ENCODE measurements at places on chromosomes 6 and 20. TPM values are rescaled to one million over a fixed set of nuclear protein-coding genes. Genes with fewer than 3 reads are reported as not detected.
A peak's percentile ranks its signal among the peaks of the same experiment; 100 is the strongest.

The PPDPF gene
- total RNA-seq, result 91.0 TPM

The PLN gene
- not detected for total RNA-seq

The ARMH2 gene
- not detected for total RNA-seq

The IFT52 gene
- total RNA-seq, result 22.2 TPM

The OR2H1 gene
- not detected for total RNA-seq

The TRAPPC3L gene
- total RNA-seq, result not detected

The DTNBP1 gene
- 24.5 TPM for total RNA-seq

The SLC22A16 gene
- total RNA-seq, result not detected

- no peaks in the 10 kb centered on the region for H3K4me1 ChIP-seq
- H3K27ac ChIP-seq, result no peak overlapping the region
- no peak for DNase-seq
- H3K4me3 ChIP-seq, result no peak overlapping the region
- H3K27me3 ChIP-seq, result no peaks in the 10 kb centered on the region
Measured at GRCh38 chr6:153162172-153162571, 31.1 kb upstream of the RGS17 start.

- H3K27me3 ChIP-seq, result no peaks in the 10 kb centered on the region
- H3K4me3 ChIP-seq, result peak overlapping the region; percentile 59
- peaks cover 62% of the 10 kb centered on the region for H3K4me1 ChIP-seq
- H3K36me3 ChIP-seq, result peaks cover 10% of the 10 kb centered on the region
- DNase-seq, result peak; percentile 43
Measured at GRCh38 chr6:37488476-37488875, 11.2 kb downstream of the CCDC167 start.

GRCh38 chr6:22612236-22612635, 42.9 kb downstream of the HDGFL1 start:
- H3K27ac ChIP-seq, result no peak overlapping the region
- H3K4me3 ChIP-seq, result no peak overlapping the region
- no peaks in the 10 kb centered on the region for H3K27me3 ChIP-seq
- no peak for DNase-seq

- H3K36me3 ChIP-seq, result peaks cover 4% of the 10 kb centered on the region
- H3K4me1 ChIP-seq, result peaks cover 37% of the 10 kb centered on the region
- no peak overlapping the region for H3K27ac ChIP-seq
- DNase-seq, result peak; percentile 16
- H3K4me3 ChIP-seq, result peak overlapping the region; percentile 54
- peaks cover 39% of the 10 kb centered on the region for H3K27me3 ChIP-seq
Measured at GRCh38 chr20:46057856-46058598, 29.0 kb downstream of the SLC12A5 start.

DNA sequence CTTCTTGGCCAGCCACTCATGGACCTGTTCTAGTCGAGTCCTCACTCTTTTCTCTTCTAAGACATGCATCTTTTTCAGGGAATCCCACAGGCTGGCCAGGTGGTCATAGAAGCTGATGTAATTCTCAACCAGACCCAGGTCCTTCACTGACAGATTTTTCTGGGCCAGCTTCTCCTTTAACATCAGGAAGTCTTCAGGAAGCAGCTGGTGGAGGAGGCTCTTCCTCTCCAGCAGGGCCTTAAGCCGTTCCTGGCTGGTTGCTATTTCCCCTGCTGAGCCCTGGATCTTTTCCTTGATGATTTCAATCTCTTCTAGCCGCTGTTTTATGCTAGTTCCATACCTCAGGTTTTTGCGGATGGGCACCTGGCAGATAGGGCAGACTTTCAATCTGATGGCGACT, 28.6 kb downstream of the DDX27 start:
- H3K27me3 ChIP-seq, result no peaks in the 10 kb centered on the region
- peaks cover 24% of the 10 kb centered on the region for H3K36me3 ChIP-seq
- DNase-seq, result no peak
- peak overlapping the region; percentile 55 for H3K27ac ChIP-seq
- peaks cover 5% of the 10 kb centered on the region for H3K4me1 ChIP-seq

DNA sequence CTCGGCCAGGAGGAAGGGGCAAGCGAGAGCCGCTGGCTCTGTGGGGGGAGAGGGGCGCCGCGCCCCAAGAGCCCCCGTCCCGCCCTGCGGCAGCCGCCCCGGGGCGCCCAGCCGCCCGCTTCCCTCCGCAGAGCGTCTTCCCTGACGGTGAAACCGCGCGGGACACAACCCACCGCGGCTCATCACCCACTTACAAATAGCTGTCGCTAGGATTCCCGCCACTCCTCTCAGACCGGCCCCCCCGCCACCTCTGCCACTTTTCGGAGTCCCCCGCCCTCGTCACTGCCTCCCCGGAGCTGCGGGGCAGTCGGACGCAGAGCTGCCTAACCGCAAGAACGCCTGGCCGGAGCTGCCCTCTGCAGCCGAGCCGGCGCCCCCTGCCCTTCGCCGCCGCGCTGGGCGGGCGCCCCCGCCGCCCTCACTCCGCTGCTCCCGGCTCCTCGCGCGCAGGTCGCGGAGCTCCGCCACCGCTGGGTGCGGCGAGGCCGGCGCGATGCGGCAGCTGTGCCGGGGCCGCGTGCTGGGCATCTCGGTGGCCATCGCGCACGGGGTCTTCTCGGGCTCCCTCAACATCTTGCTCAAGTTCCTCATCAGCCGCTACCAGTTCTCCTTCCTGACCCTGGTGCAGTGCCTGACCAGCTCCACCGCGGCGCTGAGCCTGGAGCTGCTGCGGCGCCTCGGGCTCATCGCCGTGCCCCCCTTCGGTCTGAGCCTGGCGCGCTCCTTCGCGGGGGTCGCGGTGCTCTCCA, at the start of gene SLC35D3:
SLC35D3 (plus strand) TSS at position 366 of the 749 bp plus-strand sequence; CDS start at position 494, 128 bp downstream.
- peaks cover 2% of the 10 kb centered on the region for H3K36me3 ChIP-seq
- peak; percentile 36 for DNase-seq
- H3K27ac ChIP-seq, result no peak within 1 kb of the TSS
- peak within 1 kb of the TSS; percentile 90 for H3K4me3 ChIP-seq
- H3K27me3 ChIP-seq, result peaks cover 54% of the 10 kb centered on the region

- no peaks in the 10 kb centered on the region for H3K36me3 ChIP-seq
- H3K27me3 ChIP-seq, result no peaks in the 10 kb centered on the region
- H3K27ac ChIP-seq, result no peak overlapping the region
- no peak overlapping the region for H3K4me3 ChIP-seq
- peaks cover 22% of the 10 kb centered on the region for H3K4me1 ChIP-seq
Measured at GRCh38 chr6:16162003-16162402, 33.1 kb downstream of the MYLIP start.

DNA sequence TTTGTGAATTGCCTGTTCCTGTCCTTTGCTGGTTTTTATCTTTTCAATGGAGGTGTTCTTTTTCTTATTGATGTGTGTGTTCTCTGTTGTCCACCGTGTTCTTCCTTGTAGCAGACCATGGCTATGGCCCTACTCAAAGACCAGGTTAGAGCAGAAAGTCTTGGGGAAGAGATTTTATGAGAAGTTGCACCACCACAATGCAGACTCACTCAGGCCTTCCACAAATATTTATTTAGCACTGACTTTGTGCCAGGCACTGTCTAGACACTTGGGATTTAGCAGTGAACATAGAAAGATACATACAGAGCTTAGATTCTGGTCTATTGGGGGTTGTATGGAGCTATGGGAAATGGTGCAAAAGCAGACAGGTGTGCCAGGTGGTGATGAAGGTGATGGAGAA, 98.8 kb downstream of the DTD1 start:
- no peaks in the 10 kb centered on the region for H3K4me1 ChIP-seq
- no peak overlapping the region for H3K27ac ChIP-seq
- H3K36me3 ChIP-seq, result no peaks in the 10 kb centered on the region
- no peaks in the 10 kb centered on the region for H3K27me3 ChIP-seq
- DNase-seq, result no peak
- no peak overlapping the region for H3K4me3 ChIP-seq

DNA sequence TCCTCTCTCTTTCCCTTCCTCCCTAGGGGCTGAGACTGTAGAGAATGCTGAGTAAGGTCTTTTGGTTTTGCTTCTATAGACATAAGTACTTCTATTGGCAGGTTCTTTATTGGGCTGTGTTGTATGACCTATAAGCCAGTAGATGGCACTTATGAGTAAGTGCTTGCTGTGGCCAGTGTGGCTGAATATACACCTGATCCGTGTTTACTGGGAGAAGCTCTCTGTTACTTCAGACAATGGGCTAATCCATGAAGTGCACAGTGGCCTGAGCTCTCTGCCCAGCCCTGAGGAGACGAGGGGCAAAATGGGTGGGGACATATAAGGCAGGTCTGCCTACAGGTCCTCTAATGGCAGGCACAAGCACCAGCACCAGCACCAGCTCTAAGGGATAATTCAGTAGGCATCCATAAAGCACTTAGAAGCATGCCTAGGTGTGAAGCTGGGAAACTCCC, 610.3 kb downstream of the RNF144B start:
- H3K27ac ChIP-seq, result no peak overlapping the region
- H3K4me1 ChIP-seq, result no peaks in the 10 kb centered on the region
- no peak overlapping the region for H3K4me3 ChIP-seq
- no peaks in the 10 kb centered on the region for H3K36me3 ChIP-seq
- no peaks in the 10 kb centered on the region for H3K27me3 ChIP-seq
- DNase-seq, result no peak

Measured in activated T-cell treated with anti-CD3 and anti-CD28 coated beads, Interleukin-2, amount 50 U/mL, for 72 hours (primary cell).